ENCODE measurements at places on chromosomes 7 and 10.

- DNase-seq: no peak
These were observed 65.6 kb downstream of the CDH23 start for GRCh38 chr10:71462062-71462935.

- no peak for DNase-seq
These were observed 12.0 kb downstream of the KPNA7 start for GRCh38 chr7:99195867-99196266.

DNA sequence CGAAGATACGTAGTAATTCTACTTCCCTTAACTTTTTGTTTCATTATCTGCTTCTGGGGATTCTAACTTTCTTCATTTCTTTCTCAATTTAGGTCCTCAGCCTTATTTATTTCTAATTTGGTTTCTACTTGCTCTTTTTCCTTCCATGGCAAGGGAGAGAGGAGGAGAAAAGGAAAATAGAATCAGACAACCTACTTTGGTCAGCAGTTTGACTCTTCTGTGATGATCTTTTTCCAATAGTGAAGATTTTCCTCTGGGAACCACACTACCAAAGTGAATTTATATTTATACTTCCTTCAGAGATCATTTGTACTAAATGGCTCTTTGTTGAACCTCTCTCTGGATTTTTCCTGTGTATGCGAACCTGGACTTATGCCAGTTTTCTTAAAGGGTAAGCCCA, 90.2 kb downstream of the TMEM26 start:
- no peak for DNase-seq

GRCh38 chr7:39566023-39566921, at the start of gene YAE1:
Gene YAE1, plus strand, starts transcription at chr7:39566404. Its CDS starts 15 bp downstream, at chr7:39566419.
- peak; percentile 35 for DNase-seq

DNA sequence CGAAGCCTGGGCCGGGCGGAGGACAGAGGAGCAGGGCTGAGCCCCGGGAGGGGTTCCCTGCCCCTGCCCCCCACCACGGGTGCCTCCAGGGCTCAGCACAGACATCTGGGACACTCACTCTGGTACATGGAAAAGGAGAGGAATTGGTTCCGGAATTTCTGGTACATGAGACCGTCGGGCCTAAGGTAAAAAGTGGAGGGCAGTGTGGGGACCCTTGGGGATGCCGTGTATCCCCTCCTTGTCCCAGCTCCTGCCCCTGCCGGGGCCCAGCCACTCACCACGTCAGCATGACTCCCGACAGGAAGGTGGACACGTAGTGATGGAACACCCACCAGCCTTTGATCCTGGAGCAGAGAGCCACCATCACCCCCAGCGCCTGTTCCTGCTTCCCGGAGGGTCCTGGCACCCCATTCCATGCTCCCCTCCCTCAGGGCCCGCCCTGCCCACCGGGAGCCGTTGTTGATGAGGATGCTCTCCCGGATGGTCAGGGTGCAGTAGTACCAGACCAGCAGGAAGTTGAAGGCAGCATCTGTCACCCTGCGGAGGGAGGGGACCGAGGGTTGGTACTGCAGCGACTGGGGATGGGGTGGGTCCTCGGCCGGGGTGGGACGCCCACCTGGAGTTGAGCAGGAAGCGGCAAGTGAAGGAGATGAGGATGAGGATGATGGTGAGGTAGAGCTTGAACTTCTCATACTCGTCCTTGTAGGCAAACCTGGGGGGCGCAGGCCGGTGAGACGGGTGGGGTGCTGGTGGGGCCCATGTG, 6.4 kb downstream of the TMEM120A start:
- DNase-seq: no peak

- DNase-seq: no peak
These were observed 273.9 kb upstream of the NFE2L3 start for GRCh38 chr7:25877802-25878789.

- no peak for DNase-seq
These were observed 25.9 kb downstream of the DGKI start for GRCh38 chr7:137820677-137821420.

GRCh38 chr7:141593134-141593533, 41.9 kb downstream of the AGK start:
- DNase-seq: no peak

- peak; percentile 69 for DNase-seq
These were observed 6.2 kb upstream of the AHCYL2 start for GRCh38 chr7:129218514-129219062.

- DNase-seq: no peak
These were observed 275.9 kb downstream of the PRPF18 start for GRCh38 chr10:13862546-13863233.

DNA sequence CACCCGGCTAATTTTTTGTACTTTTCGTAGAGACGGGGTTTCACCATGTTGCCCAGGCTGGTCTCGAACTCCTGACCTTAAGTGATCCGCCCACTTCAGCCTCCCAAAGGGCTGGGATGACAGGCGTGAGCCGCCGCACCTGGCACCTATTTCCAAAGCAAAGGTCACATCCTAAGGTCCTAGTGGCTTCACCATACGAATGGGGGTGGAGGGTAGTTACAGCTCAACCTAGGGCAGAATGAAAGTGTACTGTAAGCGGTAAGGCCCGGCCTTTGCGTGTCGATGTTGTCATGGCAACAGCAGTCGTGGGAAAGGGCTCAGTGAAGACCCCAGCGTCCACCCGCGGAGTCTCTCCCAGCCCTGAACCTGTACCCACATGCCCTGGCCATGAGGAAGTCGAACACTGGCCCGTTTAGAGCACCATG, 1.6 kb upstream of the COX19 start:
- no peak for DNase-seq

DNA sequence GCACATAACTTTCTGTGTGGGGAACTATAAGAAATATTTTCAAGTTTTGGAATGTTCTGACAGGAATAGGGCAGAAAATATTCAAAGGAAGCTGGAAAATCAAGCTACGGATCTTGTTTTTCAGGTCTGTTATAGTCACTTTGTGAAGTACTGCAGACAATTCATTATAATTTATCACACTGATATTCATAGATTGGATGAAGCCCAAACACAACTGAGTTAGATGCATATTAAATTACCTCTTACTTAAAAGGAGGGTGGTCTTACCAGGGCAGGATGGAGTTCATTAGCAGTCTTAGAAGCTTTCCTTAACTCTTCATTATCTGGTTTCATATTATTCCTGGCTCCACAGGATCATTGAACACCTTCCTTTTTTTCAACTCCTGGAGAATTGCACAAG, 242.3 kb downstream of the DYNC1I1 start:
- DNase-seq: no peak

DNA sequence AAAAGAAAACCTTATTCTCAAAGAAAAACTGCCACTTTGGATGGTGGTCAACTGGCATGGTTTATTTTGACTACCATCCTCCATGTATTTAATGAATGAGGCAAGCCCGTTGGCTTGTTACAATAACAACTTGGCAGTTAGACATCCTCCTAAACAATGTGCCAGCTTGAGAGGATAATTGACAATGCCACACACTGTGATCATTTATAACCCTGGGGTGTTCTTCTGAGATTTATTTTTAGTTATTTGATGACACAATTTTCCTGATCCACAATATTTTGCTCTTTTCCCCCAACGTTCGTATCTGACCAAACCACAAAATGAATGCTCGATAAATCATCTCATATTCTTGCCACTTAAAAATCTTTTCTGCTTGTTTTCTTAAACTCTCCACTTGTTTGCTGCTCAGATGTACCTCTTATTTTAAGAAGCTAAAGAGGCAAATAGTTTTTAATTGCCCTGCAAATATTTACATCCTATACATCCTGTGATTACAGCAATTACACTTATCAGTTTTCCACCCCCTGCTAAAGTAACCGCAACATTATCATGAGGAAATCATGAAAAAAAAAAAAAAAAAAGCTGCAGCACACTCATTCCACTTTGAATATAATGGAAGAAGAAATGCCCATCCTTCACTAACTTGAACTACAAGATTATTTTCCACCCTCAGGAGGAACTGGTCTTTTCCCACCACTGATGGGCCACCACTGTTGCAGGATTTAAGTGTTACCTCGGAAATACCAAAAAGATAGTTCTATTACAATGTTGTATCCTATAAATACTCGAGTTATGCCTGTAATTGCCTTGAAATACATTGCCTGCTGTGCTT, 119.9 kb downstream of the MBL2 start:
- no peak for DNase-seq

- no peak for DNase-seq
These were observed 57.3 kb downstream of the ST7 start for GRCh38 chr7:117010375-117011133.

GRCh38 chr10:31304291-31304970, 14.6 kb upstream of the ZEB1 start:
- no peak for DNase-seq

DNA sequence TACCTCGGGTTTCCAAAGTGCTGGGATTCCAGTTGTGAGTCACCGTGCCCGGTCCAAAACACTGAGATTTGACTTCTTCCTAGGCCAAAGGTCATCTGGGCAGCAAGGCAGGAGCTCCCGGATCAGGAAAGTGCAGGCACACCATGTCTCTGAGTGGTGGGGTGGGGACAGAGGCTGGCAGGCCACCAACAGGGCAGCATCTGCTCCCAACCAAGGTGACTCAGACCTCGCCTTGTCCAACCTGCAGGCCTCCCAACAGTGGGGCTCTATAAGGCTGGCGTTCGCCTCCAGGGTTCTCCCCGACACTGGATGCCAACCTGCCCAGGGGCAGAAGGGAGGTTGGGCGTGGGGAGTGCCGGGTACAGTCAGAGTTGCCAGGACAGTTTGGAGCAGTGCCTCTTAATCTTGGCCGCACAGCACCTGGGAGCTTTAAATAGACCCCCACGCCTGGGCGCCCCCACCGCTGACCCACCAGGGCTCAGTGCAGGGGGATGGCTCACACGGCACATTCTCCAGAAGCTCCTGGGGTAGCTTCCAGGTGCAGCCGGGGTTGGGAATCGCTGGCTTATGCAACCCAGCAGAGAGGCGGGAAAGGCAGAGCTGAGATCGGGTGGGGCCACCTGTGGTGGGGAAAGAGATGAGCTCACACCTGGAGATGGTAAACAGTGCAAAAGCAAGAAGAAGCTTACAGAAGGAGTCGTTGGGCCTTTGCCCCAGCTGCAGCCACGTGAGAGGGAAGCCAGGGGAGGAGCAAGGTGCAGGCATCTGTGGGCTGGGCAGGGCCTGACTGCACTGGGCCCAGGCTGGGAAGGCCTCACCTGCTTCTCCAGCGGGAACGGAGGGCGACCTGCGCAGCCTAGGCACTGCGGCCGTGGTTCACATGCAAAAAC, 10.9 kb downstream of the CALML5 start:
- no peak for DNase-seq

DNA sequence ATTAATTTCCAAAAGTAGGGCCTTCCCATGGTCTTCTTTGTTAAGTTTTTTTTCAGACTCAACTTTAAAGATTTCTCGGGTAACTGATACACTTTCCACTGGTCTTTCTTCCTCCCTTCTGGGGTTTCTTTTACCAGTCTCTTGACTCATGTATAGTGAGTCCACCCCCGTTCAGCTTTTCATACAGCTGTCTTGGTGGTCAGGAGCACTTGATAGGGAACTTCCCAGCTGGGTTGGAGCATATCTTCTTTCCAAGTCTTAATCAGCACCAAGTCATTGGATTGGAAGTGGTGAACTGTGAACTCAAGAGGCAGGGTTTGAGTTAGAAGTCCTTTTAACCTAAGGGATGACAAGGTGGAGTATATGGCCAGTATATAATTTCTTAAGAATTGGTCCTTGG, 29.2 kb upstream of the ELOVL3 start:
- no peak for DNase-seq

DNA sequence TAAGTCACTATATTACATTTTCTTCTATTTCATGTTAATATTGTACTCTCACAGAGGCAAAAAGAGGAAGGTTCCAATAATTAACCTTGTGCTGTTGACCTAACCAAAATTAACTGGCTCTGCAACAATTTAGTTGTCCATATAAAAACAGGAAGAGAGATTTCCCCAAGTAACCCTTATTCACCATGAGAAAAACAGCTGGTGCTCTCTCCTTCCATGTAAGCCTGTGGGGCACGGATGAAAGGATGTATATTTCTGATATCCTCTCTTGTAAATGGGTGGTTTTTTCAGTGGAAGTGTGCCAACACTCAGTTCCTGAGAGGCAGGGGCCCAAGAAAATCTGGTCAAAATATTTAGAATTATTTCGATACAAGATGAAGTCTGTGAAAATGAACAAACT, 358.1 kb downstream of the CRPPA start:
- DNase-seq: no peak

GRCh38 chr7:44667190-44667589, 60.8 kb downstream of the OGDH start:
- no peak for DNase-seq

DNA sequence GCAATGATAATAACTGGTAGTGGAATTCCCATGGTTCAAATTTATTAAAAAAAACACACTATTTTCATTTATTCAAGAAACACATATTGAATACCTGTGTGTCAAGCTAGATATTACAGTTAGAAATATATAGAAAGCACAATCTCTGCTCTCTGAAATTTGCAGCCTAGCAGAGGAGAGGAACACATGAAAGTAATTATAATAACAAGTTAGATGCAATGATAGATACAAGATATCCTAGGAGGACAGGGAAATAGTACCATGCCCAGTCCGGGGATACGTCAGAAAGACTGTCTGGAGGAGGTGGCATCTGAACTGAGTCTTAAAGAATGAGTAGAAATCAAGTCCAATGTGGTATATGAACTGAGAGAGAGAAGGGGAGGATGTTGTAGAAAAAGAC, 485.6 kb upstream of the C7orf33 start:
- no peak for DNase-seq

DNA sequence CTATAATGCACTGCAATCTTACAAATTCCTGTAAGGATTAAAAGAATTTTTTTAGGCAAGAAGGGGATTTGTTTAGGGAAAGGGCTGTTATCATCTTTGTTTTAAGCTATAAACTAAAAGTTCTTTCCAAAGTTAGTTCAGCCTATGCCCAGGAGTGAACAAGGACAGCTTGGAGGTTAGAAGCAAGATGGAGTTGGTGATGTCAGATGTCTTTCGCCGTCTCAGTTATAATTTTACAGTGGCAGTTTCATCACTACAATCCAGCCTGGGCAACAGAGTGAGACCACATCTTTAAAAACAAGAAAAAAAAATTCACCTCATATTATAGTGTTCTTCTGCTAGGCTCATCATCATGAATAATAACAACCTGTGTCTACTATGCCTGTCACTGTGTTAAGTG, 2.1 kb upstream of the TOMM7 start:
- DNase-seq: no peak

GRCh38 chr10:16644146-16644545, 122.5 kb upstream of the C1QL3 start:
- DNase-seq: no peak

DNA sequence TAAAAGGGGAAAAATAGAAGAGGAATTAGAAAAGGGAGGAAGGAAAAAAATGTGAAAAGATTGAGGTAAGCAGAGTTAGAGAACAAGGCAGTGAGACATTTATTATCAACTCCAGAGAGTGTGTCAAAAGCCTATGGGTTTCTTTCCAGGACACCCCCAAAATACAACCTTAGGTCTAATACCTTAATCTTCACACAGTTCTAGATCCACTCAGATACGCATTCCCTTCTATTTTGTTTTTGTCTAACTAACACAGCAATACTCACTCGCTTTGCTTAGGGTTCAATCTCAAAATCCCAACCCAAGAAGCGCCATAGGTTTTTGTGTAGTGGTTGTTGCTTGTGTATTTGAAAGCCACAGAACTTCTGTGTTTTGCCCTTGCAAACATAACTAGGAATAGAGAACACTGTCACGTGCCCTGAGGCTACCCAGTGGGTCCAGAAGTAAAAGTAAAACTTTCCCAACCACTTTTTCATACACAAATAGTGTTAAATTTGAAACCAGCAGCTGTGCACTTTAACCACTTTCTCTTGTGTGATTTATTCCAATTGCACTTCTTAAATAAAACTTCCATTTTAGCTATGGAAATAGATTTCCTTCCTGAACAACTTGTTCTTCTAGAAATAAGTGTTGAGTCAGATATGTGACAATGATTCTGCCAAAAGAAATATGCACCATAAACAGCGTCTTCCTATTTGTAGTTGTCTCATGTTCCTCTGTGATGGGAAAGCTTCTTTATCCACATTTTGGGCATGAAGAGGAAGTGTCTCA, 414.7 kb upstream of the GHITM start:
- no peak for DNase-seq
